ENCODE measurements at places on chromosomes 5 and 9. TPM values are rescaled to one million over a fixed set of nuclear protein-coding genes. Genes with fewer than 3 reads are reported as not detected.

DNA sequence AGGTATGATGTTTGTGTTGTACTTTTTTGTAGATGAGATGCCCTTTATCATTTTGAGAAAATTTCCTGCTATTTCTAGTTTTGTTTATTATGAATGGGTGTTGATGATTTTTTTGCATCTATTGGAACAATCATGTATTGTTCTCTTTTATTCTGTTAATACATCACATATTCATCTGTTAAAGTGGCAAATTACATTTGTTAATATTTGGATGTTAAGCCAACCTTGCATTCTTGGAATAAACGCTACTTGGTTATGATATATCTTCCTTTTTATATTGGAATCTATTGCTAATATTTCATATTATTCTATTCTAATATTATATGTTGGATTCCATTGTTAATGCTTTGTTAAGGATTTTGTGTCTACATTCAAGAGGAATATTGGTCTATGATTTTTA lies 24.6 kb upstream of the BNIP1 start:
- no peak for DNase-seq

- no peak for DNase-seq
Observed at GRCh38 chr5:37915097-37915736, 75.4 kb upstream of the GDNF start.

DNA sequence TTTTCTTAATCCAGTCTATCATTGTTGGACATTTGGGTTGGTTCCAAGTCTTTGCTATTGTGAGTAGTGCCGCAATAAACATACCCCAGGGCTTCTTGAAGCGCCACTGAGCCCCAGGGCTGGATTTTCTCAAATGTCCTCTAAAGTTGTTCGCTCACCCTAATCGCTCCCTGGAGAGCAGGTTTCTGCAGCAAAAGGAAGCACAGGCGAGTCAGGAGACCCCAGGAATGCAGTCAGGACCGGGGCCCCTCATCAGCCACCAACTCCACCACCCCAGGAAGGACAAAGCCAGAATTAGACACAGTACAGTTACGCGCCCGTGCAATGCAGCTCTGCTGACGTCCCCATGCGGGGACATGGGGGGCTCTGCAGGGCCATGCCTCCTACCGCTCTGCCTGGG lies 15.7 kb upstream of the OBP2B start:
- no peak for DNase-seq

The PPP3R2 gene
- 0.06 TPM for polyA plus RNA-seq
